ENCODE measurements at places on chromosomes 3 and 15. TPM values are rescaled to one million over a fixed set of nuclear protein-coding genes. Genes with fewer than 3 reads are reported as not detected.

Gene ESYT3
- total RNA-seq, result 0.43 TPM

Gene KY
- total RNA-seq, result not detected

Gene LRRN1
- total RNA-seq, result 0.10 TPM

Gene HES1
- 11.2 TPM for total RNA-seq

Gene PLCH1
- 0.08 TPM for total RNA-seq

Gene TLR9
- 0.55 TPM for total RNA-seq

Gene SEMA3B
- total RNA-seq, result 0.55 TPM

Gene DLL4
- total RNA-seq, result not detected

Gene GPR87
- total RNA-seq, result not detected

Gene TFDP2
- 21.2 TPM for total RNA-seq

Gene FHIT
- total RNA-seq, result 9.6 TPM

Gene GOLGA8M
- 2.2 TPM for total RNA-seq

Gene PLA2G4E
- not detected for total RNA-seq

Gene SEMA3F
- not detected for total RNA-seq

Gene FBXW12
- total RNA-seq, result not detected

Gene C3orf20
- not detected for total RNA-seq

Gene GP5
- 1.3 TPM for total RNA-seq

Gene NOX5
- not detected for total RNA-seq

Gene SMCO1
- not detected for total RNA-seq

Gene SLC35G2
- 0.80 TPM for total RNA-seq

Gene TTLL13
- total RNA-seq, result 0.58 TPM

Gene CALML4
- 13.1 TPM for total RNA-seq

Gene DUSP7
- 40.9 TPM for total RNA-seq

Gene TIPARP
- total RNA-seq, result 73.8 TPM

Gene DUOX1
- not detected for total RNA-seq

Gene GOLGA8J
- not detected for total RNA-seq

Gene SLC51B
- total RNA-seq, result not detected

Gene KLF15
- not detected for total RNA-seq

Gene CAV3
- not detected for total RNA-seq

Gene SLC25A38
- 35.8 TPM for total RNA-seq

Gene OXNAD1
- 27.1 TPM for total RNA-seq

Gene GPX1
- 71.5 TPM for total RNA-seq

Gene DNAH12
- 0.03 TPM for total RNA-seq

Gene PLSCR2
- not detected for total RNA-seq

Gene HHATL
- total RNA-seq, result 0.25 TPM

Gene CLDN16
- not detected for total RNA-seq

Gene GOLGA6A
- not detected for total RNA-seq

Gene CACNA2D3
- not detected for total RNA-seq

Gene OCA2
- total RNA-seq, result not detected

Gene STRIT1
- not detected for total RNA-seq

Gene DYNLT2B
- 24.0 TPM for total RNA-seq

Gene PLS1
- total RNA-seq, result 3.1 TPM

Gene CPN2
- total RNA-seq, result not detected

Measured in activated CD4-positive, alpha-beta memory T cell treated with anti-CD3 and anti-CD28 coated beads, Interleukin-2, amount 10 ng/mL, durations not matched to agents 7 days and 5 days (primary cell).